ENCODE measurements at places on chromosomes 16 and 17.

DNA sequence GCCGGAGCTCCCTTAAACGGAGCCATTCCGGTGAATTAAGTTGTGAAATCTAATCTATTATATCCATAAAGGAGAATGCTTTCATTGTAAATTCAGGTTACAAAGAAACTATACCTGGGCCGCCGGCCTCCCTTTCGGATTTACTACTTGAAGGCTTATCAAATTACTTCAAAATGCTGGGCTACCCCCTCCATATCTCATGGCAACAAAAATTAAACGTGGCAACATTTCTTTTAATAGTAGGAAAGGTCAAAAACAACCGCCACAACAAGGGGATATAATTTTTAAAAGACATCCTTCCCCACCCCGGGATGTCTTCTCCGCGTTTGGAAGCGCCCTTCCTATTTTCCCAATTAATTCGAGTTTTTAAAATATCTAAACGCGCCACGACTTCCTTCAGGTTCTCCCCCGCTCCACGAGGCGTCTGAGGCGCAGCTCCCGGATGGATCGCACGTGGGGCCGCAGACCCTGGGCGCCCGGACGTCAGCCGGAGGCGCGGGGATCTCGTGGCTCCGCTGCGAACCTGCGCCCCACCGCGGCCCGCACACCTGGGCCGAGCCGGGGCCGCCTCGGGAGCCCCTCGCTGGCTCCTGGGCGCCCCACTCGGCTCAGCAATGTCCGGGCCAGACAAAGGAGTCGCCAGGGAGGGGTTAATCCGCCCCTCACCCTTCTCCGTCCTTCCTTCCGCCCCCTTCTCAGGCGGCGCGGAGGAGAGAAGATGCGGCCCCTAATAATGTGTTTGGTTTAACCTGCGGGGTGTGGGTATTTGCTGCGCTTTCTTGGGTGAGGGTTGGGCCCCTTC lies 47.4 kb upstream of the SLC38A10 start:
- no peak for DNase-seq

DNA sequence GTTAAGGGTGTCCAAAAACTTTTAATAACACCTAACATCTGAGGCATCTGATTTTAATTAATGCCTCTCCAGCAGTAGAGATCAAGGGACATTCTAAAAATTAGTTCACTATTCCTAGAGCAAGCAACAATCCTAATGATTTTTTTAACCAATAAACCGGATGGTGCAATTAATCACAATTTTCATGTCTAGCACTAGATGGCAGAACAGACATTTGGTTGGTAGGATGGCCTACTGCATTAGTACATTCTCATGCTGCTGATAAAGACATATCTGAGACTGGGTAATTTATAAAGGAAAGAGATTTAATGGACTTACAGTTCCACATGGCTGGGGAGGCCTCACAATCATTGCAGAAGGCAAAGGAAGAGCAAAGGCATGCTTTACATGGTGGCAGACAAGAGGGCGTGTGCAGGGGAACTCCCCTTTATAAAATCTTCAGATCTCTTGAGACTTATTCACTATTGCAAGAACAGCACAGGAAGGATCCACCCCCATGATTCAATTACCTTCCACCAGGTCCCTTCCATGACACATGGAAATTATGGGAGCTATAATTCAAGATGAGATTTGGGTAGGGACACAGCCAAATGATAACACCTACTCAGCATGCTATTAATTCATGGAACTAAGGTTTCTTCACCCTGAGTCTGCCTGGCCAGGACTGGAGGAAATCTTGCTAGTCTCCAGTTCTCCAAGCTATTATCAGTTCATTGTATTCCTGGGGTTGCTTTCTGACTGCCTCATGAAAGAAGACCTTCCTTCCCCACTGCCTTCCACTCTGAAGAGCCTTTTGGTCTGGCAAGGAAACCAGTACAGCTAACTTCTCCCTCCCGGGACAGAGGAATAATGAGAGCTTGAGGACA lies 24.8 kb downstream of the HS3ST3A1 start:
- DNase-seq, result no peak

- no peak for DNase-seq
Observed at GRCh38 chr17:71942626-71943025, 178.2 kb upstream of the SOX9 start.

DNA sequence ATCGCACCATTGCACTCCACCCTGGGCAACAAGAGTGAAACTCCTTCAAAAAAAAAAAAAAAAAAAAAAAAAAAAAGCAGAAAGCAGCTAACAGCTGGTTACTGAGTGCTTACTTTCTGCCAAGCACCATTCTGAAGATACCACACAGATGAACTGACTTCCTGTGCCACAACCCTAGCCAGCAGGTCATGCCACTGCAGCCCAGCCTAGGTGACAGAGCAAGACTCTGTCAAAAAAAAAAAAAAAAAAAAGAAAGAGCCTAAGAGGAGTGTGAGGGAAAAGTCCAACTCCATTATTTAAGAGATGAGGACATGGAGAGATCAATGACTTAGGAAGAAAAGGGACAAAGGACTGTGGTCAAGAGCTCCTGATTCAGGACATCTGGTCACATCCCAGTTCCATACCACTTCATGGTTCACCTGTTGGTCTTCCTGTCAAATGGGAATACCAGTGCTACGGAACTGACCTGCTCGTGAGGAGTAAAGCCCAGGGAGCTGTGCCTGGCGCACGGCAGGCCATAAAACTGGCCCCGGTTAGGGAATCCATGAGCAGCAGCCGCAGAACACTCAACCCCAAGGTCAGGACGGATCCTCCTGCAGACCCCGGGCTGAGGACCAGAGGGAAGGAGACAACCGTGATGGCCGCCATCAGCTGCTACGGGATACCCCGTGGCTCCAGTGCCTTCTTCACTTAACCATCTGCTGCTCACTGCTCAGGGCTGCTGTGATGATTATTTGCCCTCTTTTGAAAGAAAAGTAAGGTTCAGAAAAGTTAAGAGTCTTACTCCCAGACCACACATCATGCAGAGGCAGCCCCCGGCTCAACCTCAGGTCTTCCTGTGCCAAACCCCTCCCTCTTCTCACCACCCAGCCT lies 950 bp downstream of the KLHDC4 start:
- no peak for DNase-seq

DNA sequence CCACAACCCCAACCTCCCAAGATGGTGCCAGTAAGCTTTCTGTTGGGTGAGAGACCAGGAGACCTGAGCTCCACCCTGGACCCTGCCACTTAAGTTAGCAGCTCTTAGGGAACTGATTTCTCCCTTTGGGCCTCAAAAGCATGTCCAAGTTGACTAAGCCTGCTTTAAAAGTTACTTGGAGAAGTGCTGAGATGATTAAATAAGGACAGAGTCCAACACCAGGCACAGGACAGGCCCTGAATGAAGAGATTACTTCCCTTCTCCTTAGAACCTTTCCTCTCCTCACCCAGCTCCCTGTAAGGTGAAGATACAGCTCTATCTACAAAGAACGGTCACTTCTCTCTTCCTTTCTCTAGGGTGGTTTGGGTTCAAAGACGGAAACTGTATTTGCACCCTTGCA lies 162.6 kb downstream of the XYLT1 start:
- DNase-seq, result no peak
